ENCODE measurements at places on chromosomes 7 and 10.
A peak's percentile ranks its signal among the peaks of the same experiment; 100 is the strongest.

GRCh38 chr7:36982766-36983165, 258.5 kb upstream of the AOAH start:
- peak; percentile 16 for ATAC-seq

DNA sequence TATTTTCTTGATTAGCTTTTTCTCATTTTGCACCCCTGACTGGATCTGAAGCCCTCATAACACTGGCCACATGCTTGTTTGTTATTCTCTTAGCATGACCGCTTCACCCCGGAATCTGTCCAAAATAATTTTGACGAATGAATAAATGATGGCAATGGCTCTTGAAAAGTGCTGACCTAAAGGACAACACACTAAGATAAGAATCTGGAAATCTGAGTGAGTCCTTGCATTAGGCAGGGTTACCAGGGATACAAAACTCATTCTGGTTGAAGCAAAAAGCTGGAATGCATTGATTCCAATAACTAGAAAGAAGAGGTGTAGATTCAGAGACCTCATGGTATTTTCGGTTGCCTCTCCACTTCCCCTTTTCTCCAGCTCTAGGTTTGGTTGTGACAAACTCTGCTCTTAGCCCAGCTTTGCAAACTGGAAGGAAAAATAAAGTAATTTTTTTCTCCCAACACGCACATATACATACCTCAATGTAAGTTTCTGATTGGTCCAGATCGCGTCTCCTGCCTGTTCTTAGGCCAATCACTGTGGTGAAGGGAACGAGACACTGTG, 157.4 kb downstream of the SKIDA1 start:
- ATAC-seq: no peak

DNA sequence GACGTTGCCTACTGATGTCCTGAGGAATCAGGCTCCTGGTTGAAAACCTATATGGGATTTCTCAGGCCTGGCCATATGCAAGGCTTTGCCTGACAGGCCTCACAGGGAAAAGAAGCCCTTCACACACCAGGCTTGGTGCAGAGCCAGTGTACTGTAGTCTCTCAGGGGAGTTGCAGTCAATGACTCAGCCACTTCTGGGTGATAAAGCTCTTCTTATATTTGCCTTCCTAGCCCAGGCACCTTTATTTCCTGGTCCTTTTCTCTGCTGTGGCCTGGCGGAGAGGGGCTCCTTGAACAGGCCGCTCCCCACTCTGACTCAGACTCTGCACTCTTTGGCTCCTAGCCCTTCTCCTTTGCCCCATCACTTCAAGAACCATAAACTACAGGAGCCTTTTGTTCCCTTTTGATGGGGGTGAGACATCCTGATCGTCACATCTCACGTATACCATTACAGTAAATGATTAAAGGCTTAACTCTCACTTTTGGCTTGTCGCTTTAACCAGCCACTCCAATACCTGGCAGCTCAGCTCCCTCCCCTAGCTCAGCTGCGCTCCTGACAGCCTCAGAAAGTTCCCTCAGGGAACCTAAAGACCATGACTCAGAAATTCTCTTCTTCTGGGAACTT, 33.5 kb downstream of the DPY19L1 start:
- peak; percentile 89 for ATAC-seq

- ATAC-seq: no peak
Measured at GRCh38 chr10:6680735-6681134, 100.7 kb upstream of the PRKCQ start.

- no peak for ATAC-seq
Measured at GRCh38 chr10:2212244-2212834, 475.0 kb upstream of the ADARB2 start.

DNA sequence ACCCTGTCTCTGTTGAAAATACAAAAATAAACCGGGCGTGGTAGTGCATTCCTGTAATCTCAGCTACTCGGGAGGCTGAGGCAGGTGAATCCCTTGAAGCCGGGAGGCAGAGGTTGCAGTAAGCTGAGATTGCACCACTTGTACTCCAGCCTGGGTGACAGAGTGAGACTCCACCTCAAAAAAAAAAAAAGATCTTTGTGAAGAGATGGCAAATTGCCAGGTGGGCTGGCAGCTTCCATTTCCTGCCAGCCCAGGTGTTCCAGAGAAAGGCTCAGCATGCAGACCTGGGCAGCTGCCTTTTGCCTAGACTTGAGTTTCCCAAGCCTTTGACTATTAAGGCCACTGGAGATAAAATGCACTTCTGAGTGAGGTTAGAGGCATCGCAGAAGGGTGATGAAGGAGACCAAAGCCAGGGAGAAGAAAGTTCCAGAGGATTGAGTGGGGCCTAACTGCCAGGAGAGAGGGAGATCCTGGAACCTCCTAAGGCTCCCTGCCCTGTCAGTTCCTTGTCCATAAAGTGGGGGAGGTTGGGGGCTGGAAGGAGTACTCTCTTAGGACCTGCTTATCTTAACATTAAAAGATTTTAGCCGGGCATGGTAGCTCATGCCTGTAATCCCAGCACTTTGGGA, 10.0 kb upstream of the DDIT4 start:
- ATAC-seq: no peak

DNA sequence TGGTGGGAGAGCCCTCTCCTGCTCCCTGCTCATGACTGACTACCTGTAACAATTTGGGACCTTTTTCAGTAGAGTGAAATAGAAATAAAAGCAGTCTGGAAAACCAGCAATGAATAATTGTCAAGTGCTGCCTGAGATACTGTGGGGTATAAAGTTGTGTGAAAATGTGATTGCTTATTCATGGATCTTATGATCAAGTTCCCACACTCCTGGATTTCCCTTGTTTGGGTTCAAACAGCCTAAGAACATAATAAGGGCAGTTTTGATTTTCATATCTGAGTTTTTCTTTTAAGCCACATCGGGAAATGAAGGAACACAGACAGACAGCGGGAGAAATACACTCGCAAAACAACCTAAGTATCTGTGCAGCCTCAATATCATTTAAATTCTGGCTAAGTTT, 52.9 kb downstream of the CALD1 start:
- no peak for ATAC-seq

GRCh38 chr7:116699722-116700120, 27.7 kb downstream of the MET start:
- ATAC-seq: no peak

GRCh38 chr10:95414016-95414830, 123.4 kb upstream of the PDLIM1 start:
- peak; percentile 46 for ATAC-seq

GRCh38 chr10:98524124-98524523, 77.4 kb upstream of the HPS1 start:
- ATAC-seq: no peak

GRCh38 chr7:8128449-8129317, 133.3 kb downstream of the ICA1 start:
- ATAC-seq: no peak

GRCh38 chr7:19701471-19701870, 7.4 kb downstream of the POLR1F start:
- no peak for ATAC-seq

- ATAC-seq: no peak
Measured at GRCh38 chr10:76905251-76905650, 732.4 kb downstream of the KCNMA1 start.

DNA sequence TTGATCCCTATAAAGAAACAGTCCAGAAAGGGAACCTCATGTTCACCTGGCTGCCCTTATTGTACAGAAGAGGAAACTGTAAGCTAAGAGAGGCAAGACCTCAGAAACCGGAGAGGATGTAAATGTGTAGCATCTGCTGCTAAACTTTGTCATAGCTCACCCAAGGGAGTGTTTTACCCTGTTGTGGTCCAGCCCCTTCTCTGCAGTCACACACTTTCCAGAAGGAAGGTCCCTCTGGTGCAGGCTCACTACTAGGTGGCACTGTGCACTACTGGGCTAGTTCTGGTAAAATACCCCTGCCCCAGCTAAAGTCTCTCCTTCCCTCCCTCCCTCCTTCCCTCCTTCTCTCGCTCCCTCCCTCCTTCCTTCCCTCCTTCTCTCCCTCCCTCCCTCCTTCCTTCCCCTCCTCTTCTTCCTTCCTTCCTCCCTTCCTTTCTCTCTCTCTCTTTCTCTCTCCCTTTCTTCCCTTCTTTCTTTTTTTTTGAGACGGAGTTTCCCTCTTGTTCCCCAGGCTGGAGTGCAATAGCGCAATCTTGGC, 42.5 kb upstream of the LCOR start:
- no peak for ATAC-seq

- no peak for ATAC-seq
Measured at GRCh38 chr7:106450716-106451115, 165.9 kb upstream of the NAMPT start.

DNA sequence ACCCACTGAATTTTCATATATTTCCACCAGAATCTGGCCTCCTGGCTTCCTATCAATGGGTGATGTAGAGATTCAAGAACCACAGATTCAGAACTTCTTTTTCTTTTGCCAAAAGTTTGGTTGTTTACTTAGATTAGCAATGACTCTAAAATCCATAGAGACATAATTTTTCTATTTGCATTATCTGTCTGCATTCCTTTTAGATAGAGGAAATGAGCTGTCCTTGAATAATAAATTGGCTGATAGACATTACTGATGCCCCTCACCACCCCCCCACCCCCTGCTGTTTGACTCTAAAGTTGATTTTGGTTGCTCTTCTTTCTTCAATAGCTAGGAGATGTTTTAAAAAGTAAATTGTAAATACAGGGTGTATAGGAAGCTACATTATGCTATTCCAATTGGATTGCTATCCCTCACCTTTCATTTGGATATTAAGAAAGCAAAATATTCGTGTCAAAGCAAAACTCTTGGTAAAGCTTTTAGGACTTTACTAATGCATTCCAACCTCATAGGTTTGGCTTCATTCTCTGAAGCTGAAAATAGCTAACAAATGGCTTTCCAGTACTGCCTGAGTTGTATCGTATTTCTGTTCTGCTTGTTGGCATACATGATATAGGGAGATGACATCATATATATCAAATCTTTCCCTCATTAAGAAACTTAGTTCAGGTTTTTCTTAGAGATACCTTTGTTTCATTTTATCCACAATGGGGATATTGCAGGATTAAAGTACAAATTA, 606.0 kb downstream of the ARL4A start:
- no peak for ATAC-seq

GRCh38 chr10:98351831-98352402, 63.1 kb downstream of the PYROXD2 start:
- no peak for ATAC-seq

DNA sequence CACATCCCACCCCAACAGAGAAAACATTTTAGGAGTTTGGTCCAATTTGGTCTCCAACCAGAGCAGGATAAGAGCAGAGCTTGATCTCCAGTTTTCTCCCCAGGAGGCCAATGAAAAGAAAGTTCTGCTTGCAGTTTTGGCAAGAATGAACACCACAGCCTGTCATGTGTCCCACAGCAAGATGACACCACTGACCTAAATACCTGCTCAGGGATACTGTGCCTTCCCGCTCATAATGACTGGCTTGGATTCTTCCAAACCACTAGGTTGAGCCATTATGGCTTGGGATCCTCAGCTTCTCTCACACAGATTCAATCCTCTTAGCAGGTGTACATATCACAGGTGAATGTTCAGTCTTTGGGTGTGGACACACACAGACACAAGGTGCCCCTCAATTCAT, 53.3 kb downstream of the C10orf90 start:
- ATAC-seq: no peak

GRCh38 chr10:55369670-55370420, 568.8 kb upstream of the PCDH15 start:
- peak; percentile 86 for ATAC-seq

DNA sequence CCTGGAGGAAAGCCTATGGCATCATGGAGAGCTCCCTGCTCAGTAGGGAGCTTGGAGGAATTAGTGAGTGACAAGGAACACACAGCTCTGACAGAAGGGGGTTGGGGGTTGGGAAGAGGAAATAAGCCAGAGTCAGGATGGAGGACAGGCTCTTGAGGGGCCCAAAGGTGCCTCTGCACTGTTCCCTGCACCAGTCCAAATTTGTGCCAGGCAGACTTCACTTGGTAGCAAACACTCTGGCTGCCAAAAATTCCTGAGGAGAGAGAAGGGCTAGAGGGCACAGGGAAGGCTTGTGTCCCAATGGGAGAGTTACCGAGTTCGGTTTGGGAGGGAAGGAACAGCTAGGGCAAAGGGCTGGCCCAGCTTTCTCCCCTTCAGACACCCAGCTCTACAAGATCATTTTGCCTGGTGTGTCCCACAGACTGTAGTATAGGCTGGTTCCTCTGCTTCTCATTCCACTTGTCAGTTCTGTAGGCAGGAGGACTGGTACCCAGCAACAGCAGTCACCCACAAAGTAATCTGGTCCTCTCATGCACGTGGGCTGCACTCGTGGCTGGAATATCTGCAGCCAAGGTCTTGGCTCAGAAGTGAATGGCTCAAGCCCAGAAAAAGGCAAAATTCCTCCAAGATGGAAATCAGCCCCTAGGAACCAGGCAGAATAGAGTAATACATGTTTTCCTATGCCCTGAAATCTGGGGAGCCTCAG, 8.0 kb upstream of the KCNIP2 start:
- ATAC-seq: no peak

DNA sequence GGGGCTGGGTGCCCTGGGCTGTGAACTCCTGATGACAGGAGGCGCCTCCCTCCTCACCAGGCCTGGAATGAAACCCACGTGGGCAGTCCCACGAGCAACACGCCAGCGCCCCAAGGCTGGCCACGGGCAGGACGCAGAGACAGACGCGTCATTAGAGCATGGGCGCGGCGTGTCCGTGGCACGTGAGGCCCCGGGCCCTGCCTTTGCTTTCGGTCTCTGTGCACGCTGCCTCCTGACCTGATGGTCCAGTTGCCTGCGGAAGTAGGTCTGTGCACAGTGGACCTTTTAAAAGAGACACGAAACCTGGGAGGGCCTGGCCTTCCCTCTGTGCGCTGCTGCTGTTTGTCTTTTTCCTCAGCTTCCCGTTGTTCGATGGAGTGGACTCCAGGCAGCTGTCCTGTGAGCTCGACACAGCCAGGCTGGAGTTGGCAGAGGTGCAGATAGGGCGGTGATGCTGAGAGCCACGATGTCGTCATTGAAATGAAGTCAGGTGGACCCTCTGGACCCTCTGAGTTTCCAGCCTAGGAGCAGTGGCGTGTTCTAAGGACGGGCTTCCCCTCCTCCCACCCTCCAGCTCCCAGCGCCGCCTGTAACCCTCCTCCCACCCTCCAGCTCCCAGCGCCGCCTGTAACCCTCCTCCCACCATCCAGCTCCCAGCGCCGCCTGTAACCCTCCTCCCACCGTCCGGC, 40.1 kb upstream of the CFAP46 start:
- no peak for ATAC-seq

DNA sequence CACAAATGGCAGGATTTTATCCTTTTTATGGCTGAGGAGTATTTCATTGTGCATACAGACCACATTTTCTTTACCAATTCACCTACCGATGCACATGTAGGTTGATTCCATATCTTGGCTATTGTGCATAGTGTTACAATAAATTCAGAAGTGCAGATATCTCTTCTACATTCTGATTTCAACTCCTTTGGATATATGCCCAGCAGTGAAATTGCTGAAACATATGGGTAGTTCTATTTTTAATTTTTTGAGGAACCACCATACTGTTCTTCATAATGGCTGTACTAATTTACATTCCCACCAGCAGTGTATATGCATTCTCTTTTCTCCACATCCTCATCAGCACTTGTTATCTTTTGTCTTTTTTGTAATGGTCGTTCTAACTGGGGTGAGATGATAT, 1290.3 kb downstream of the XPNPEP1 start:
- no peak for ATAC-seq

GRCh38 chr7:106246902-106247711, 37.7 kb downstream of the NAMPT start:
- ATAC-seq: no peak

- peak; percentile 42 for ATAC-seq
Measured at GRCh38 chr7:916291-916941, 38.1 kb downstream of the ADAP1 start.

GRCh38 chr7:77862691-77863090, 64.1 kb downstream of the PHTF2 start:
- ATAC-seq: no peak

GRCh38 chr7:69198250-69198649, 400.0 kb upstream of the AUTS2 start:
- ATAC-seq: no peak

Data from motor neuron (in vitro differentiated cells).